HAP-1 (cell line): ENCODE measurements at places on chromosomes 7 and 10.
A peak's percentile ranks its signal among the peaks of the same experiment; 100 is the strongest.

- peak; percentile 20 for DNase-seq
Measured at GRCh38 chr10:94288361-94289101, 74.2 kb downstream of the NOC3L start.

- DNase-seq: no peak
Measured at GRCh38 chr10:21396889-21397288, 128.6 kb downstream of the SKIDA1 start.

DNA sequence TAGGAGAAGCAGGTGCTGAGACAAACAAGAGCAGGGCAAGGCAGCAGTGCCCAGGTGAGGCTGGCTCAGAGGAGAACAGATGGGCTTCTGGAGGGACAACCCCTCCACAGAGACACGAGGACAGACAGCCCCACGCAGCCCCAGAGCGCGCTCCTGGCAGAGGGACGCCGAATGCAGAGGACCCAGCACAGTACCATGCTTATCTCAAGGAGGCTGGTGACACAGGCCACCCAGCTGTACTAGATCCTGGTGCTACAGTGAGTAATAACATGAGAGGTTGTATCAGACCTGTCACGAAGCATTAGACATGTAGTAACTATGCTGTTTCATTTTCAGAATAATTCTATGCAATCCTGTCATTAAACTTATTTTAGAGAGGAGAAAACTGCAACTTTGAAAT lies 60.4 kb upstream of the NCAPG2 start:
- no peak for DNase-seq

DNA sequence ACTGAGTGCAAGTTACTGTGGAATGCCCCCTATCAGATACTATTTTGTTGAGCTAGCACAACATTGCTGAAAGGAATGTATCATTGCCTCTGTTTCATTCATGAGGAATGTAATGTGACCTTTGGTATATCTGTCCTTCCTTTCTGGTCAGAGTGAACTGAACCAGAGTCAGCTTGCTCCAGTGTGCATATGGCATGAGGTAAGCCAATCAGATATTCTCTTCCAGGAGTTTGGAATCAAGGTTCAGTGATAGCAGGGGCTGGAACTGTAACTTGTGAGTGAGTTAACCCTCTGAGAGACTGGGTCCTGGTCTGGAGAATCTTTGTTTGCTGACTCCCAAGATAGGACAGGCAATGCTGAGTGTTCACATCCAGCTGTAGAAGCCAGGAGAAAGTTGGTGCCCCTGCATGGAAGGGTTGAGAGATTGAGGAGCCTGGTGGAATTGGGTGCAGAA lies 45.3 kb upstream of the OSBPL3 start:
- DNase-seq: no peak

- DNase-seq: no peak
Measured at GRCh38 chr7:32914184-32914583, 22.6 kb upstream of the KBTBD2 start.

DNA sequence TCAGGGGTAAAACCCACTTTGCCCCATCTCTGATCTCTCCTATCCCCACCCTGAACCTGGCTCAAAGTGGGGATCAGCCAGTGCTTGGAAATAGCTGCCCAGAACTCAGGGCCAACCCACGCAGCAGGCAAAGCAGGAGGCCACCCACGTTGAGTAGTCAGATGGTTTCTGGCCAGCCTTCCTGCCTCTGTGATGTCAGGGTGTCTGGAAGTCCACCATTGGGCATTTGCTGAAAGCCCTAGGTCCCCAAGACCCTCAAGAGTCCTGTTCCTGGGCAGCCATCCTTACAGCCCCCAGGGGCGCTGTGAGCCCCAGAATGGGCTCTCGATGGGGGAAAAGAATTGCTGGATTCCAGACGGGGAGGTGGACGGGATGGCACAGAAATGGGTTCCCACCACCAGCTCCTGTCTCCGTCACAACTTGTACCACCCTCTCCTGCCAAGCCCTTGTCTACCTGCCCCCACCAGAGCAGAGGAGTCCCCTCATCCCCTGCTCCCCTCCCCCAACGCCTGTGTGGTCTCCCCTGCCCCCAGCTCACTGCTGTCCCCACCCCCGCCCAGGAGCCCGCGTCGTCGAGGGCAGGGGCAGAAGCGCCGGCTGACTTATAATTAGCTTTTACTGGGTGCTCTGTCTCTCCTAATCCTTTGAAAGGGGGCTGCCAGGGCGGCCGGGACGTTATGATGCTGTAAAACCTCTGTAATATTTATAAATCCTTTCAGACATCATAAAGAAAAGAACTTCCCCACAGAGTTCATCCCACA lies 3.9 kb downstream of the MYL10 start:
- DNase-seq: no peak

- no peak for DNase-seq
Measured at GRCh38 chr7:80284855-80285254, 150.2 kb downstream of the GNAI1 start.

DNA sequence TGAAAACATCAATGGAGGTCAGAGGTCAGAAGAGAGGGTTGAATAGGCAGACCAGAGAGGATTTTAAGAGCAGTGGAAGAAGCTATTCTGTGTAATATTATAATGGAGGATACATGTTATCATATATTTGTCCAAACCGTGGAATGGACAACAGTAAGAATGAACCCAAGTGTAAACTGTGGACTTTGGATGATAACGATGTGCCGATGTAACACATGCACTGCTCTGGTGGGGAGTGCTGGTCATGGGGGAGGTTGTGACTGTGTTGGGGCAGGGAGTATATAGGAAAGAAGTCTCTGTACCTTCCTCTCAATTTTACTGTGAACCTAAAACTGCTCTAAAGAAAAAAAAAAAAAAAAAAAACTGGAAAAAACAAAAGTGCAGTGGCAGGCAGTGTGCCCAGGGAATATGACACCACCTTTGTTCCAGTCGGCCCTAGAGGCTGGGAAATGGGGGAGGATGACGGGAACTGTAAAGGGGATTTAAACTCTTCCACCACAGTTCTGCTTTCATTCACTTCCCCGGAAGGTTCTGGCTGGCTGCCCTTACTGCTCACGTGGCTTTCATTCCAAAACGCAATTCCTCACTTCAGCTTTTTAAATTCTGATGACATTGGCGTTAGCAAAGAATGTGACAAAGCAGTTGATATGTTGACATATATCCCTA lies 113.7 kb upstream of the ANKRD1 start:
- DNase-seq: peak; percentile 79
